ENCODE measurements at places on chromosomes 16 and 17.
A peak's percentile ranks its signal among the peaks of the same experiment; 100 is the strongest.

DNA sequence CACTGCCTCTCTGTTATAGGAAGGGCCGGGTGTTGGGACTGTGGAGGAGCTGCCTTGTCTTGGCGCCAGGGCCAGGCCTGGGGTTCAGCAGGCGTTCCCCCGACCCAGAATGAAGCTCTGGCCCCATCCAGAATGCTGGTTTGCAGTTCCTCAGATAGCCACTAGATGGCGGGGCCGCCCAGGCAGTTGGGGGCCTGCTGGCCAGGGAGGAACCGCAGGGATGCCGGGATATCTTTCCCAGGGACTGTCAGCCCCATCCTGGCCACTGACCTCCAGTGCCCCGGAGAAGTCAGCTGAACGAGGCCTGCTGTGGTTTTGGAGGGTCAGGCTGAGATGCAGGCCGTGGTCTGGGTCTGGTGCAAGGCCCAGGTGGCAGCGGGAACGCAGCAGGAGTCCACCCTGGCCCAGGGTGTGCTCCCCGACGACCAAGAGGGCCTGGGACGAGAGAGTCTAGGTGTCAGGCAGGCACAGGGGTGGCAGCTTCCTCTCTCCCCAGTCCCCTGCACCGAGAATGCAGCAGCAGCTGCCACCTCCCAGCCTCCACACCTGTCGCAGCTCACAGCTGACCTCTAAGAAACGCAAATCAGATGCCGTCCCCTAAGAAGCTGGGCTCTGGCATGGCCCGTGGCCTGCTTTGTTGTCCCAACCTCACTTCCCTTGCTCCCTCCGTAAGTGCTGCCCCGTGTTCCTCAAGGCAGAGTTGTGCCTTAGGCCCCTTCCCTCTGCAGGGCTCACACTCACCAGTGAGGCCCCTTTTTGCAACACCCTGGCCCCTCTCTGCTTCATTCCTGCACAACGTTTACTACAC lies 51.2 kb downstream of the RMI2 start:
- DNase-seq: no peak

- DNase-seq: no peak
Observed at GRCh38 chr16:9092282-9092977, 986 bp downstream of the HAPSTR1 start.

DNA sequence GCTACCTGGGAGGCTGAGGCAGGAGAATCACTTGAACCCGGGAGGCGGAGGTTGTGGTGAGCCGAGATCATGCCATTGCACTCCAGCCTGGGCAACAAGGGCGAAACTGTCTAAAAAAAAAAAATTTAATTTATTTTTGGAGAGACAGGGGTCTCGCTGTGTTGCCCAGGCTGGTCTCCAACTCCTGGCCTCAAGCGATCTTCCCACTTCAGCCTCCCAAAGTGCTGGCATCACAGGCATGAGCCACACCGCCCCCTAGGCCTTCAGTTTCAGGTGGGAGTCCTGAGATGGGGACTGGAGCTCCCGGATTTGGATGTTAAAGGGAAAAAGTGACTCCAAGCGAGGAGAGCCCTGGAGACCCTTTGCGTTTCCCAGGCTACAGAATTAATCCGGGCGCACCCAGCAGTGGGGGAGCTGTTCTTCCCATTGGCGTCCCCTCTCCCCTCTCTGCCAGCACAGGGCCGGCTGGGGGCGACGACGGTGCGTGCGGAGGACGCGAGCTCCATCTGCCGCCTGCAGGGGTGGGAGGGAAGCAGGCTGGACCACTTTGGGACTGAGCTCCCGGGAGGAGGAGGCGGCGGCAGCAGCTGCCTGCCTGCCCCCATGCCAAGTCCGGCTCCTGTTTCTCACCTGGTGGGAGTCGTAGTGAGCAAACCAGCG lies 49.3 kb upstream of the USP7 start:
- no peak for DNase-seq

- DNase-seq: no peak
Observed at GRCh38 chr16:51355195-51355594, 204.1 kb upstream of the SALL1 start.

DNA sequence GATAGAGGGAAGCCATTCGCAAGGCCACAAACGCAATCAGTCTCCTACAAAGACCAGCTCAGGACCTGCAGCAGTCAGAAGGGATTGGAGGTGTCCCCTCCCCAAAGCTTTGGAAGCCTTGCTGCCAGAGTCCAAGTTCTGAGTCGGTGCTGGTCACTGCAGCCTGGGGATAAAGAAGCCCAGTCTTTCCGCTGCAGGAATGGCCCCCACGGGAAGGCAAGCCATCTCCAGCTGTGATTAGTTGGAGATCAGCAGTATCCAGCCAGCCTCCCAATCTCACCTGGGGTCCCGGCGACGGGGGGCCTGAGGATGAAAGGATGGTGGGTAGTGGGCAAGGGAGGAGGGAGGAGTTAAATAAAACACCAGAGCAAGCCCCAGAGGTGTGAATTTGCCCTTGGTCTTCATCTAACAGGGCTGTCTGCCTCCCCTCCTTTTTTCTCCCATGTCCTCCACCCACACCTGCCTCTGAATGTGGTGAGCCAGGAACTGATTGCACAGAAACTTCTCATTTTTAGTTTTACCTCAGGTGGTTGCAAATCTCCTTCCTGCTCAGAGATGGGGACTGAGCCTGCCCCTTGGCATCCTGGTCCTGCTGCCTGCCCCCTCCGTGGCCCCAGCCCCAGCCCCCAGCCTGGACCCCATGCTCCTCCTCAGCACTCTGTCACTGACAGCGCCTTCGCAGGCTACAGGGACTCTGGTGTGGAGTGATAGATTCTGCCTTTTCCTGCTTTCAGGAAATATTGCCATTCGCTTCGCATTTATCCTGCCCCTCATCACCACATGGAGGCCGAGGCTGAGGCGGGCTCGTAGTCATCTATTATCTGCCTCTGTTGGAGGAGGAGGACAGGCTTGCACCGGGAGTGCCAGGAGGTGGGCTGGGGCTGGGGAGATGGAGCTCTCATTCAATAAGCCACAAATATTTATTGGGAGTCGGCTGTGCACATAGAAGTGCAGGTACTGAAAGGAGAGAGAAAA lies 262.9 kb upstream of the SDK2 start:
- DNase-seq: no peak

GRCh38 chr16:13435873-13436474 lies 484.0 kb upstream of the ERCC4 start:
- no peak for DNase-seq

DNA sequence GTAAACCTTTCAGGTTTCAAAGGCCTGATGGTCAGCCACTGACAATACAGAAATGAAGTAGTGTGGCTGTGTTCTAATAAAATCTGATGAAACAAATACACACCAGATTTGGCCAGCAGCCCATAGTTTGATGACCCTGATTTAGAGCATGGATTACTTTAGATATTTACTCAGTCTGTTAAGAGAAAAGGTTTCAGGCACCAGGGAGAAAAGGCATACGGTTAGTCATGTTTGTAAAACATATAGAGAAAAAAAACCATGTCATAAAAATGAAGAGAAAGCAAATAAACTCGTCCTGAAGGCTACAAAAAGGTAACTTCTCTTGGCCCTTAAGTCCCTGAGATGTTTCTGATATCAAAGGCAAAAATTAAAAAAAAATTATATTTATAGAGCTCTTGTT lies 112.1 kb downstream of the ADAMTS18 start:
- DNase-seq: no peak

GRCh38 chr16:15592324-15592723 lies 50.6 kb downstream of the MARF1 start:
- no peak for DNase-seq

DNA sequence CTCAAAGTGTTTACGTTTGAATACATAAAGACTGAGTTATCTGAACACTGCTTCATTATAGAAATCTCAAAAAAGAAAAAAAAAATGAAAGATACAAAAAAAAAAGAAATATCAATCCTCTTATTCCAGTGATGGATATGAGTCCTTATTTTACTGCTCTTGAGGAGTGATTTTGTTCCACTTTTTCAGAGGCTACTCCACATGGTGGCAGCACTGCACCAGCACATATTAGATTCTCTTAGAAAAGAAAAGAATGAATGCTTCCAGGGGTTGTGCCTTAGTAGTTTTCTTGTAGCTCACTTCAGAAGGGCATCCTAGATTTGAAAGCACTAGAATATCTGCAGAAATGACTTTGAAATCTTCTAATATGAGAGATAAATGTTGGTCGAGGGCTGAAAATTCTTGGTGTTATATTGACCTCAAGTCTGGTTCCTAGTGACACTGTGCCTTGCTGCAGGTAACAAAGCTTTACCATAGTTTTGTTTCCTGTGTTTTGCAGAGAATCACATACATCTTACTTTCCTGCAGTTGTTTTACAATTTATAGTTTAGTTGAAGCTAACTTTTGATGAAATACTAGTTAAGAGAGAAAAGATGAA lies 25.9 kb downstream of the AP2B1 start:
- DNase-seq: no peak

- no peak for DNase-seq
Observed at GRCh38 chr17:11901931-11902330, 95.3 kb downstream of the ZNF18 start.

DNA sequence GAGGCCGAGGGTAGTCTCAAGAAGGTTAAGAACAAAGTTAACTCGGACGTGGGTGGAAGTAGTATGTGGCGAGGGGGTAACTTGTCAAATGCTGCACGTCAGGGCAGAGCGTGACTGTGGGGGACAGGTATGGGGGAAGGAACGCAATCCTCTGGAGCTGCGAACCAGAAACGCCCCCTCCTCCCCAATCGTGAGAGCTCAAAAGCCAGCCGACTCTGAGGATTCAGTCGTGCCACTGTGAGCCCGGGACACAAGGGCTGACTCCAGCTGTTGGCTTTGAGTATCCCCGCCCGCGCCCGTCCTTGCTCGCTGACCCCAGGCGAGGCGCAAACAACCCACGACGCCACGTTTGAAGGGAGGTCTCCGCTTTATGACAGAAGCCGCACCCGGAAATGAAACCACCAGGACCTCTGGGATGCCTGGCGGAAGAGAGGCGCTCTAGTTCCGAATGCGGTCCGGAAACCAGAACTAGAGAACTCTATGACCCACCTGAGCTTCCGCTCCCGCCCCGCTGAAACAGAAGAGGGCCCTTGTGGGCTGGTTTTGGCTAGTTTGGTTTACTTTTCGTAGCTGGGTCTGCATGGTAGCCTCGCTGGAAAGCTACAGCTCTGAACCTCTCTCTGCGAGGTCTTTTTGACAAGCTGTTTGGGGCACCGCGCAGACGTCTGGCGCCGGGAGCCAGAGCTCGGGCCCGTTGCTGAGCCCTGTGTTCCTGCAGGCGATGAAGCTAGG lies at the start of gene PEX12:
PEX12 (minus strand) TSS at position 375 of the 732 bp plus-strand sequence. CDS start 550 bp downstream, outside the sequence.
- DNase-seq: peak; percentile 71

GRCh38 chr17:63834431-63835166 lies 7.1 kb upstream of the FTSJ3 start:
- DNase-seq: no peak

- peak; percentile 66 for DNase-seq
Observed at GRCh38 chr17:31487648-31488263, 96.3 kb downstream of the RAB11FIP4 start.

GRCh38 chr17:29936724-29937123 lies 4.7 kb upstream of the EFCAB5 start:
- no peak for DNase-seq

- DNase-seq: no peak
Observed at GRCh38 chr17:596287-596686, 118.4 kb downstream of the VPS53 start.

DNA sequence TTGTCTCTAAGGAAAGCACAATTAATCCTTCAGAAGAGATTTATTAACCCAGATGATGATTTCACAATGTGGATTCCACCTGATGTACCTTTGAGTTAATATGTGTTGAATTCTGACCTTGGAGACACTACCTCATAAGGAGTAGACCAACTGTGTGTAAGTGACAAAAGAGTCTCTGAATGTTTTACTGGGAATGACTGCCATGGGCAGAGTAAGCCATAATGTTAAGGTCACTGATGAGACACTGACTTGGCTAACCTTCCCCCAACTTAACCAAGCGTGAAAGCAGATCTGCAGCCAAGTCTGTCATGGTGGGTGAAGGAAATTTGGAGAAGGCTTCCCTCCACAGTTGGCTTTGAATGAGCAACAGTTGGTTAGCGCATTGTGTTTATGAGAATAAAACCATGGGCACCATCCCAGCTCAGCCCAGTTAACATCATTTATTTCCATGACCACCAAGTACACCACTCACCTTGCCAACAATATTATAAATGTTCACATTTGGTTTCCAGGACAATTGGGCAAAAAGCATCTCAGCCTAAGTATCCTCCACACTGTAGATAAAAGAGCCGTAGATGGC lies 618.5 kb downstream of the KCNJ2 start:
- DNase-seq: no peak

GRCh38 chr17:71502443-71502842 lies 618.4 kb upstream of the SOX9 start:
- DNase-seq: no peak

- DNase-seq: no peak
Observed at GRCh38 chr17:7380855-7381683, at the start of gene TNK1. TNK1 (plus strand) TSS chr17:7381089; CDS start chr17:7382927, 1,838 bp downstream.

DNA sequence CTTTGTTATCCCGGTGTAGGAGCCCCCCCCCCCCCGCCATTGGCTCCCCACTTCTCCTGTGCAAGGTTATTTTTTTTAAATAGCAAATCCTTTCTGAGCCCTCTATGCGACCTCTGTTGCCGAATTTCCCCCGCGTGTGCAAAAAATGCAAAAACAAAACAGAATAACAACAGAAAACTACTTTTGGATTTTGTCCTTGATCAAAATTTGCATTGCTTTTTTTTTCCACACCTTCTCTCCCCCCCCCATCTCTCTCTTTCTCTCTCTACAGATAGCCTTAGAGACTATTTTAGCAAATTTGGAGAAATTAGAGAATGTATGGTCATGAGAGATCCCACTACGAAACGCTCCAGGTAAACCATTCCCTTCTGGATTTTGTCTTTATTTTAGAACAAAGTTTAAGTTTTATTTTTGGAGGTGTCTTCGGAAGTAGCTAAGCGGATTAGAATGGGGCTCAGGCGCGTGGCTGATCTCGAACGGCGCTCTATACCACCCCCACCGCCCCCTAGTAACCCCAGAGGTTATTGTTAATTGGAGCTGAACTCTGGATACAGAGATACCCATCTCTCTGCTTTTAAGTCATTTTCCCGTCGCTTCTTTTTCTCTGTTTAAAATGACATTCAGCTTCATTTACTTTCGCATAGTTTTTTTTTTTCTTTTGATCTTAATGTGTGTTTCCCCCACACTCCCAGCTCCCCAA lies 1.0 kb downstream of the MSI2 start:
- DNase-seq: no peak

DNA sequence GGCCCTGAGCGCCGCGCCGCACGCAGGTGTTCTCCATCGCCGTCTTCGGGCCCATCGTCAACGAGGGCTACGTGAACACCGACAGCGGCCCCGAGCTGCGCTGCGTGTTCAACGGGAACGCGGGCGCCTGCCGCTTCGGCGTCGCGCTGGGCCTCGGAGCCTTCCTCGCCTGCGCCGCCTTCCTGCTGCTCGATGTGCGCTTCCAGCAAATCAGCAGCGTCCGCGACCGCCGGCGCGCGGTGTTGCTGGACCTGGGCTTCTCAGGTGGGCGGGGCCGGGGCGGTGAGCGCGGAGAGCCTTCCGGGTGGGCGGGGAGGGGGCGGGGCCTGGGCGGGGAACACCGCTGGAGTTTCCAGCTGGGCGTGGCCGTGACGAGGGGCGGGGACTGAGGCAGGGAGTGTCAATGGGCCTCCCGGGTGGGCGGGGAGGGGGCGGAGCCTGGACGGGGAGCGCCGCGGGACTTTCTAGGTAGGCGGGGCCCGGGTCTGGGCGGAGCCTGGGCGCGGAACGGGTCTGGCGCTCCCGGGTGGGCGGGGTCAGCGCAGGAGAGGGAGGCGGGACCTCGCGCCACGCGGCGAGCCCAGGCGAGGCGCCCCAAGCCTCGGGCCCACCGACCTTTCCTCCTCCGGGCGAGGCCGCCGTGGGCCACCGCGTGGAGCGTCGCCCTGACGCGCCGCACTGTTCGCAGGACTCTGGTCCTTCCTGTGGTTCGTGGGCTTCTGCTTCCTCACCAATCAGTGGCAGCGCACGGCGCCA lies 2.4 kb downstream of the SYNGR3 start:
- no peak for DNase-seq

All from NCI-H187 treated with DMSO at 0.1 percent for 48 hours (cell line).